HL-60 (cell line): ENCODE measurements at places on chromosomes 3 and 15.
A peak's percentile ranks its signal among the peaks of the same experiment; 100 is the strongest.

DNA sequence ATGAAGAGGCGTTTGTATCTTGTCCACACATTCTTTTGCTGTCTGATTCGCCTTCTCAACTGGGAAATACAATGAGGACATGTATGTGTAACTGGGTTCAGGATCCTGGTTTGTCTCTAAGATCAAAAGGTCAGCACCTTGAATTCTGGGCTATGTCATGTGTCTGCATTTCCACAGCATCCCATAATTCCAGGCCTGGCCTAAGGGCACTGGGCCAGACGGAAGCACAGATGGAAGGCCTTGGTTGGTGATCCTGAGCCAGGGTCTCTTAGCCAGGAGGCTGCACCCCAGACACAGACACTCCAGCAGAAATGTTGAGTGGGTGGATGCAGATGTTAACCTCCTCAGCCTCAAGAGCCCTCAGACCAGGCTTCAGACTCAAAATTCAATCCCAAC is 23.7 kb upstream of the HERC1 start:
- no peak for DNase-seq

- DNase-seq: no peak
These were observed 869.8 kb upstream of the CFAP20DC start for GRCh38 chr3:59919586-59919985.

GRCh38 chr15:38545179-38545578 is 19.4 kb downstream of the RASGRP1 start:
- DNase-seq: no peak

GRCh38 chr3:2023959-2024358 is 74.7 kb upstream of the CNTN4 start:
- DNase-seq: no peak

DNA sequence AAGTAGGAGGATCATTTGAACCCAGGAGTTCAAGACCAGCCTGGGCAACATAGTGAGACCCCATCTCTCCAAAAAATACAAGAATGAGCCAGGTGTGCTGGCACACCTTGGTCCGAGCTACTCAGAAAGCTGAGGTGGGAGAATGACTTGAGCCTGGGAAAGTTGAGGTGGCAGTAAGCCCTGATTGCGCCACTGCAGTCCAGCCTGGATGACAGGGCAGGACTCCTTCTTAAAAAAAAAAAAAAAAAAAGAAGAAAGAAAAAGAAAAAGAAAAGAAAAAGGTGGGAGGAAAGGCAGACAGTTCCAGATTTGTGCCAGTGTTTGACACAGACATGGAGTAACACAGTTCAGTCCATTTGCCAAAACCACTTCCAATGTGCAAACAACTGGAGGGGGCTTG is 75.7 kb downstream of the ATP10A start:
- DNase-seq: no peak

DNA sequence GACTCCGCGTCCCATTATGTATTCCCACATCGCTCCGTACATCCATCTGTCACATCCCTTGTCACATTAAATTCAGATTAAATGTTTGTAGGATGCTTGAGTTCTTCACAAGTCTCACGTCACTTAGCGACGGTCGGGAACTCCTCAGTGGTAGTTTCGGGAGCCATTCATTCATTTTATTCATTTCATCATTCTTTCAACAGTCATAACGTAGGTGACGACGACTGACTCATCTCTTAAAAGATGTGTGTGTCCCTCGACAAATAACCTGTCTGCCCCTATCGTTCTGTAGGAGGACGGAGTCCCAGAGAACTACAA is 272 bp upstream of the SRPRB start:
- DNase-seq: no peak

DNA sequence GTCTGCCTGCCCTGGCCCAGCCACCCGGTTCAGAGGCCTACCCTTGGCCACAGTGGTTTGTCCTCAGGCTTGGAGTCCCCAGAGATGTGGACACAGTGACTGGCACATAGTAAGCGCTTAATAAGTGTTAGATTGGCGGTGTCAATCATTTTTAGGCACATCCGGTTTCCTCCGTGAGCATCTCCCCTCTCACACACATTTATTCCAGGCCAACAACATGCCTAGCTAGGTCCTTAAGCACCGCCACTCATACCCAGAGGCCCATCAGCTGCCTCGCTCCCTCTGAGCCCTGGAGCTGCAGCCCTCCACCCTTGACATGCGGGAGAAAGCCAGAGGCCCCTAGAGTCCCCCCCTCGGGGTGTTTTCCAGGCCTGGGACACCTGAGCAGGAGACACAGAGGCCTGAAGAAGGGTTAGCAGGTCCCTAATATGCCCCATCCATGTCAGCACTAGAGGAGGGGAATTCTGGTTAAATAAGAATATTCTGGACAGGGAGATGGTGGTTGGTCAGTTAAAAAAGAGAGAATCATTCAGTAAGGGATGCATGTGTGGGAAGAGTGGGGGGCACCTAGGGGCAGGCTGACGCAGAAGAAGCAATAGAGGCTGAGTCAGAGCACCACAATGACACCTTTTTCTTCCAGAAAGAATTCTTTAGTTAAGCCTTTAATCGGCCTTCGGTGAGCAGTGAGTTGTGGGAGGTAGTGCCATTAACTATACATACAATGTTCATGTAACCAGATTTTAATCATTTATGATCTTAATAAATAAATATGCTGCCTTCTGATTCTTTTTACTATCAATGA is 22.3 kb downstream of the NR2F2 start:
- no peak for DNase-seq

- DNase-seq: no peak
These were observed 70.3 kb upstream of the OCA2 start for GRCh38 chr15:28169366-28169765.

GRCh38 chr3:119367000-119367399 is 72.8 kb downstream of the ARHGAP31 start:
- no peak for DNase-seq

DNA sequence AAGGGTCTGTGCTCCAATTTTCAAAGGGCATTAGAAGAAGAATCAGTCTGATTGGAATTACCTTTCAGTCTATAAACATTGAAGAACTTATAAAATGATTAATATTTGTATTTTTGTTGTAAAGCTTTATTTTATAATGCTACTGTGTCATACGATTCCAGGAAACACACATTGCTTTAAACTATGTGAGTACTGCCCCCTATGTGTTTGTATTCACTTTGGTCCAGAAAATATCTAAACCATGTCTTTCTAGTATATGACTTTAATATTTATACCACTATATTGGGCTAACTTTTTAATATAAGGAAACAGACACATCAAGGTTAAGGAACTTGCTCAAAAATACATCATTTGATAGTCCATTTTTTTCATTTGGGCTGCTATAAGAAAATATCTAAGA is 3.2 kb upstream of the RIOX2 start:
- DNase-seq: no peak

- no peak for DNase-seq
These were observed 98.6 kb upstream of the LPP start for GRCh38 chr3:188055388-188055787.

GRCh38 chr15:96896766-96897165 is 566.3 kb downstream of the NR2F2 start:
- peak; percentile 76 for DNase-seq

- no peak for DNase-seq
These were observed 822 bp downstream of the ST8SIA2 start for GRCh38 chr15:92394309-92395097.

DNA sequence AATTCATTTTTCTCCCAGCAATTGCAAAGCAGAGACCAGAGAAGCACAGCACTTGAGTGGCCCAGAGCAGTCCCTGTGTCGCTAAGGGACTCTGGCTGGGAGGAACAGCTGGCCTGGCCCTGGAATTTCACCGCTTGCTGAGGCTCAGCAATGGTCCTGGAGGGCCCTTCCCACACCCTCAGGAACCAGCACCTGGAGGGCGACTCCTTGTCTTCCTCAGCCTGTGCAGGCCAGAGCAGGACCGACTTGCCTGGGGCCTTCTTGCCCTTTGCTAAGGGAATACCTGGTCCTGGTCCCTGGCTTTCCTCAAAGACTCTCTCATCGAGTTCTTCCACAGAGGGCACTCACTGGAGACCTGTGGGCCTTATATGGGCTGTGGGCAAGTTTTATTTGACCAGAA is 294.6 kb downstream of the RPLP1 start:
- no peak for DNase-seq

DNA sequence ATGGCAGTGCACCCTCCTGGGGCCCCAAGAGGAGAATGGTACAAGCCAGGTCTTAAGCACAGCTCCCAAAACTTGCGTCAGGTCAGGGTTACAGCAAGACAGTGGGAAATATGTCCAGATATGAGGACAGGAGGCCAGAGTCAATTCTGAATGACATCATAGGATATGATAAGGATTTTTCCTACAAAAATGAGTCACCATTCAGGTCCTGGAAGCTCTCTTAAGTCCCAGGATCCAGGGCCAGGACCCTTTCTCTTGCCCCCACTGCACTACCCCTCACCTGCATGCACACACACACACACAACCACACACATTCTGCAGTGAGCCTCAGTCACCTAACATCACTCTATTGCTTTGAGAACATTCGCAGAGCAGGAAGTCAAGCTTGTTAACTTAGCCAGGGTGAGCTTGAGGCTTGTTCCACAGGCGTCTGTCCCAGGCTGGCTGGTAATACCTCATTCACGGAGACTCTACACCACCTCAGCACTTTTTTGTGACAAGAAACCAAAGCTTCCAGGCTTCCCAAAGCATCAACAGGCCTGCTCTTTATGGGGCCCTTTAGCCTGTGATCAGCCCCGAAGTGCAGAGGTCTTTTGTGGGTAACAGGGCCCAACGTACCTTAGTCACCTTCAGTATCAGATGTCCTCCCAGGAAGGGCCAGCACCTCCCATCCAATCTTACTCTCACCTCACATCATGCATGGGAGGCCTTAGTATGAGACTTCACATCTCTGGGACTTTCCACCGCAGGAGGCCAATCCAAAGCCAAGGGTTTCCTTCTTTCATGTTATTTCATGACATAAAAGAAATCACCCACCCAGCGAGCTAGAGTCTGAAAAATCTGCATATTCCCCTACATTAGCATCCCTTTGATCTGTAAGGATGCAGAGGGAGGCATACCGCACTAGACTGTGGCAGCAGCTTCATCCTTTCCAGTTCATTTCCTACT is 74.0 kb upstream of the LIPC start:
- DNase-seq: no peak

- no peak for DNase-seq
These were observed 22.9 kb downstream of the CHDH start for GRCh38 chr3:53823026-53823955.

DNA sequence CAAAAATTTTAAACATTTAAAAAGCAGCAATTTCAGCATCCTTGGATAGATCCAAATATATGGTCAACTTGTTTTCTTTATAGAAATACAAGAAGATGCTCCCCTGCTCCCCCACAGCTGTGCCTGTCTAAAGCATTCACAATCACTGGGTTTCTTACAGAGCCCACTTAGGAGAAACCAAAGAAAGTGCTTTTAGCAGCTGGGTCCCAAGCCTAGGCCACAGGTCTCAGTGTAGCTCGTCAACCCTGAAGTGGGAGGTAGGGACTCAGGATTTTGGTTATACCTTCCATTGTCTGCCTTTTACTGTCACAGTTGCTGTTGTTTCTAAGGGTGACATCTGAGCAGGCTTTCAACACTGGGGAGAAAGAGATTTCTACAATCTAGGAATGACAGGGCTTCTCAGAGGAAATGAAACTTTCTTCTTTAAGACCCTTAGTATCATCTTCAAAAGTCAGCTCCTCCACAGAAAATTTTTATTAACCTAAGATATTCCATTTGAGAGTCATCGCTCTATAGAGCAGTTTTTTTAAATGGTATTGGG is 199.3 kb upstream of the CMC1 start:
- DNase-seq: no peak

DNA sequence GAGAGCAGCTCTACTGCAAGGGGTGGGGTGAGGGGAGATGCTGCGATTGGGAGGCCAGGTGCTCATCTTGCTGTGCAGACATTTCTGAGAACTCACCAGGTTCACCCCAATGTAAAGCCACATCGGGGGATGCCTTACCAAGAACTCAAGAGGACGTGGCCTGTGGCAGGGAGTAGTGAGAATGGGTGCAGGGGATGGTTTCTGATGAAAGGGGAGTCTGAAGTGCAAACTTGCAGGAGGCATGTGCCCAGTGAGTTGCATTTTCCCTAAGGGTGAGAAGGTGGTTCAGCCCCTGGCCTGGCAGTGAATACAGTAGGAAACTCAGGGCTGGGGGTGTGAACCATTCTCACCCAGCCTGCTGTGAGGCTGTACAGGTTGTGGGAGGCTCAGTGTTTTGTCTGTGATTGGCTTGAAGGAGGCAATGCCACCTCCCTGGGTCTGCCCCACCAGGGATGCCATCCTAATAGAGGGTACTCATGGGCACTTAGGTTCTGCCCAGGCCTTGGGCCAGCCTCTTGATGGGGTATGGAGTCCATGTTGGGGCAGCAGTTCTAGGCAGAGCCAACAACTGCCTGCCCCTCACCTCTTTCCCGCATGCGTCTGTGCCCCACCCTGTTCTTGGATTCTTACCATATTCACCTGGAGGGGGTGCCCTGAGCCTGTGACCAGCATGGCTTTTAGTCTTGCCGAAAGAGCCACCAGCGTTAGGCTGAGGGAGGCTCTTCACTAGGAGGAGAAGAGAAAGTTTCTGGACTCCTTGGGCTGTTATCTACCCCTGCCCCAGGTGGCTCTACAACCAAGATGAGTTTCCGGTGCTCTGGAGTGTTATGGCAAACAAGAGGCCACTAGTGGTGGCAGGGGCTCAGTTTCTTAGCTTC is 4.5 kb downstream of the HEMK1 start:
- DNase-seq: no peak

DNA sequence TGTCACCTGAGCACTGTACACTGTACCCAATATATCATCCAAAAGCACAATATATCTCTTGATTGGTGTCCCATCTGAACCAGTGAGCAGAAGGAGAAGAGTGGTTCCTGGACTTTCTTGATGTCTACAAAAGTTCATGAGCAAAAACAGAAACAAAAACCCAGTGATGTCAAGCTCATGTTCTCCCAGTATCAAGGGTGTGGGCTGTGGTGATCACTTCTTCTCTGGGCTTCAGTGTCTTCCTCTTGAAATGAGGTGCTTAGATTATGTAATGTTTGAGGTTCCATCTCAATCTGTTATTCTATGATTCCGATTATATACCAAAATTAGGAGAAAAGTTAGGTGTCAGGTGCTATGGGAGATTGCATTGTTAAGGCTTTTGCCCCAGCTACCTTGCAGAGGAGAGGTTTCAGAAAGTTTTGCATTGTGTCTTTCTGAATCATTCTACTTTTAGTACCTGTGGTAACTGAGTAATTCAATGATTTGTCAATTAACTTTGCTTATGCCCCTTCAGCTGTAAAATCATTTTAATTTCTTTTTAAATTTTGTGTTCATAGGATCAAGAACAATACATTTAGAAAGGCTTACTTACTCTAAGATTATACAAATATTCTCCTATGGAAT is 122.0 kb upstream of the EOMES start:
- DNase-seq: no peak

GRCh38 chr3:177777699-177778098 is 580.4 kb upstream of the TBL1XR1 start:
- peak; percentile 17 for DNase-seq
